Activated CD4-positive, alpha-beta T cell treated with anti-CD3 and anti-CD28 coated beads, Interleukin-2, amount 50 U/mL, for 1 hour (primary cell): ENCODE measurements at places on chromosomes 1 and 21.

DNA sequence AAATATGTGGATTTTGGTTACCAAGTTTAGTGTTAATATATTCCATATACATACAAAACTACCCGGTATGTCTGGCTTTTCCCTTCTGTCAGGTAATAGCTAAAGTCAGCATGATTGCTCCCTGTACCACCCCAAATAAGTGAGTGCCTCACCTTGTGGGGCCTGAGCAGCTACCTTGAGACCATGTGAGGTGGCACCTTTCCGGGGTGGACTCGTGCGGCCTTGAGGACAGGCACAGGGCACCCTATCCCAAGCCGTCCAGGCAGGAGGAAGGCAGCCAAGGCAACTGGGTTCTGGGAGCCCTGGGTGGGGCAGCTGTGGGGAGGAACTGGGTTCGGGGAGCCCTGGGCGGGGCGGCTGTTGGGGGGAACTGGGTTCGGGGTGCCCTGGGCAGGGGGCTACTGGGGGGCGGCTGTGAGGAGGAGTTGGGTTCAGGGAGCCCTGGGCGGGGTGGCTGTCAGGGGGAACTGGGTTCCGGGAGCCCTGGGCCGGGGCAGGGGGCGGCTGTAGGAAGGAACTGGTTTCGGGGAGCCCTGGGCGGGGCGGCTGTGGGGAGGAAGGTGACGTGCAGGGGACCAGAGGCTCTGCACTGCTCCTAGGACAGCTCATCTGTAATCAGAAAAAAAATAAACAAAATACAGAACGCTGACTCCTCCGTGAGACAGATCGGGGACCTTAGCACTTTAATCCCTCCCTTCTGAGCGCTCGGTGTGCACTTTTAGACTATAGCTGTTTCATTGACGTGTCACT, 63.3 kb downstream of the POFUT2 start:
- DNase-seq: peak; percentile 73

- DNase-seq: no peak
Measured at GRCh38 chr1:57007948-57008347, 42.1 kb upstream of the C8B start.

- no peak for DNase-seq
Measured at GRCh38 chr1:25140073-25140797, 92.1 kb downstream of the SYF2 start.

GRCh38 chr21:31710586-31710985, 21.3 kb downstream of the SCAF4 start:
- no peak for DNase-seq

GRCh38 chr1:86409416-86410021, 13.4 kb upstream of the ODF2L start:
- no peak for DNase-seq

DNA sequence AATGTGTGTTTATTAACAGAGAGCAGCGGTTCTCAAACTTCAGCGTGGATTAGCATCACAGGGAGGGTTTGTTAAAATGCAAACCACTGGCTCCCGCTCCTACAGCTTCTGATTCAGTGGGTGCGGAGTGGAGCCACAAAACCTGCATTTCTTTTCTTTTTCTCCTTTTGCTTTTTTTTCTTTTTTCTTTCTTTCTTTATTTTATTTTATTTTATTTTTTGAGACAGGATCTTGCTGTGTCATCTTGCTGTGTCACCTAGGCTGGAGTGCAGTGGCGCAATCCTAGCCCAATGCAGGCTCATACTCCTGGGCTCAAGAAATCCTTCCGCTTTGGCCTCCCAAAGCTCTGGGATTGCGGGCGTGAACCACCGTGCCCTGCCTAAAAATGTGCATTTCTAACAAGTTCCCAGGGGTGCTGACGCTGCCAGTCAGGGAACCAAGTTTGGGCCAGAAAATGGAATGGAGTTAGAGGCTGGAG, 20.9 kb upstream of the SLC1A7 start:
- DNase-seq: no peak

DNA sequence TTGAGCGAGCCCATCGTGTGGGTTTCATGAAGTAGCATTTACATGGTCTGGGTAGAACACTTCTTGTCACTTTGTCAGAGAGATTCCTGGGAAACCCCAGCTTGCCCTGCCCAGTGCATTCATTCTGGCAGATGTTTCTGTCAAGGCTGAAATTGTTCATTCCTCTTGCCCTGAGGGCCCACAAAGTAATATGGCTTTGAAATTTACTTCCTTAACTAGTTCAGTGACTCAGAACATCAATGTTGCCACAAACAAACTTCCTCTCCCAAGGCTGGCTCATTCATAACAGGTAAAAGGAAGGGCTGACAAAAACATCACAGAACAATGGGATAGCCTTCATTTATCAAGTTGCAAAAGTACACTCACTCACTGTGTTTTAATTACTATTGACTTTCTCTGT, 5.0 kb upstream of the KIAA0040 start:
- no peak for DNase-seq

GRCh38 chr1:154019940-154020339, 29.4 kb downstream of the RPS27 start:
- no peak for DNase-seq

- no peak for DNase-seq
Measured at GRCh38 chr1:152940614-152941013, 6.4 kb upstream of the SPRR5 start.

- no peak for DNase-seq
Measured at GRCh38 chr21:16250273-16250672, 520.5 kb downstream of the USP25 start.

GRCh38 chr21:41651830-41652229, 115.0 kb downstream of the RIPK4 start:
- DNase-seq: no peak

DNA sequence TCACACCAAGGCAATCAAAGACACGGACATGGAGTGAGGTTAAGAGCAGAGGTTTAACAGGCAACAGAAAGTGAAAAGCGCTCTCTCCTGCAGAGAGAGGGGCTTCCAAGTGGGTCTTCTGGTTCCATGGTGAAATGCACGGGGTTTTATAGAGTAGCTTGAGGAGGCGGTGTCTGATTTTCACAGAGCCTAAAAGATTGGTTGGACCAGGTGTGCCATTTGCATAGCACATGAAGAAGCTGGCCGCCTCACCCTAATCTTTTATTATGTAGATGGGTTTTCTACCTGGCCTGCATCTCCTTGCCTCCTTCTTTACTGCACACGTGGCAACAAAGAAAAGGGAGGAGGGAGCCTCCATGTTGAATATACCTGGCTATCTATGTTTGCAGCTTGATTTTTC, 197.3 kb downstream of the RYR2 start:
- DNase-seq: no peak

DNA sequence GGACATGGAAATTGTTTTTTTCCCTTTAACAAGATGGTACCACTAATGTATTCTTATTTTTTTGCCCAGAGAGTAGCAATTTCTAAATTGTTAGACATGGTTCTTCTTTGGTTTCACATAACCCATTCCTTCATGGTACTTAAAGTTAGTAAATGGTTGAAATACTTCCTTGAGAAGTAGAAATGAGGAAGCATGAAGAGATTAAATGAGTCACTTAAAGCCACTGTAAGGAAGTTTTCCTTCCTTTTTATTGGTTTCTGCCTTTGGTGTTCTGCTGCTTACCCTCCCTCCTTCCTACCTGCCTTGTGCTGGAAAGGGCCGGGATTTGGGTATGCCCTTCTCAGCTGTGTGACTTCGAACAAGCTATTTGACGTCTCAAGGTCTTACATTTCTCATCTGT, 101.0 kb downstream of the KIF26B start:
- no peak for DNase-seq

DNA sequence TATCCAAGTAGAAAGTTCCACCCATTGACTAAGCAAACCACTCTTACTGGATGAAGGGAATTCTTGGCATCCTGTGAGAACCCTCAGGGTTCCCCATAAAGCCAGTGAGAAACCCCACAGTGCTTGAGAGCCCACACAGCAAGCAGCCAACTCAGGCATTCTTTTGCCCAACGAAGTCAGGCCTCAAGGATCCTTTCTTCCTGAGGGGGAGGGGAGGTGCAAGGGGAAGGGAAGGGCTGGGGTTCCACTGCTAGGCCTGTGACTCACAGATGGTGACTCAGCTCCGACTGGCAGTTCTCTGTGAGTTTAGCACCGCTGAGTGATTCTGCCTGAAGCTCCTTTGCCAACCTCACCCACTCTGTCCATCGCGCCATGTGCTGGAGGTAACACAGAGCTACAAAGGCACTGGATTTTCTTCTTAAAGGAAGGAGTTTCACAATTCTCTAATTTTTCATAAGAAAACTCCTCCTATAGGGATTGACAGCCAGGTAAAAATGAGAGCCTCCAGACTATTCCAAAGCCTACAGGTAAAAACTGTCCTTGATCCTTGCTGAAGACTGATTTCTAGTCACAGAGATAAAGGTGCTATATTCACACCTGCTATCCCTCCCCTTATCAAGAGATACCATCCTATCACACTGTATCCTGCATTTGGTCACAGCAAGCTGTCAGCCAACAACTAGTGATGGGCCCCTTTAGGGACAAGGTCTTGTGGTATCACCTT, 4.8 kb downstream of the ENO1 start:
- peak; percentile 67 for DNase-seq

GRCh38 chr1:110636149-110636935, 30.2 kb upstream of the KCNA2 start:
- no peak for DNase-seq

- DNase-seq: no peak
Measured at GRCh38 chr1:16374266-16374665, 7.2 kb downstream of the SZRD1 start.

DNA sequence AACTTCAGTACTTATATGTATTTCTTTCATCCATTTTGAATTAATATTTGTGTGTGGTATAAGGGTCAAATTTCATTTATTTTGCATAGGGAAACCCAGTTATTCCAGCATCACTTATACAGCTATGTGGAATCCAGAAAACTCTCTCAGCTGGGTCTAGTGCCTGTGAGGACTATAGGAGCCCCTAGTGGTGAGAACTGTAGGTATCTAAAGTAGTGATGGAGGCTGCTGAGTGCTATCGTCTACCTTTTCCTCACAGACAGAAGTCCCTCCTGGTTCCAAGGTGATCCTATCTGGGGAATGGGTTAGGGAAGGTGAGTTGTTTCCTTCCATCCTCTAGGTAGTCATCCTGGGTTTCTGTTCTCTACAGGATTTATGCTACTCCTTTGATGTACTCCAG, 352.0 kb upstream of the C1orf87 start:
- no peak for DNase-seq

- DNase-seq: no peak
Measured at GRCh38 chr1:232493869-232494268, 136.1 kb downstream of the SIPA1L2 start.

- no peak for DNase-seq
Measured at GRCh38 chr21:33843216-33843615, 72.4 kb downstream of the ATP5PO start.

DNA sequence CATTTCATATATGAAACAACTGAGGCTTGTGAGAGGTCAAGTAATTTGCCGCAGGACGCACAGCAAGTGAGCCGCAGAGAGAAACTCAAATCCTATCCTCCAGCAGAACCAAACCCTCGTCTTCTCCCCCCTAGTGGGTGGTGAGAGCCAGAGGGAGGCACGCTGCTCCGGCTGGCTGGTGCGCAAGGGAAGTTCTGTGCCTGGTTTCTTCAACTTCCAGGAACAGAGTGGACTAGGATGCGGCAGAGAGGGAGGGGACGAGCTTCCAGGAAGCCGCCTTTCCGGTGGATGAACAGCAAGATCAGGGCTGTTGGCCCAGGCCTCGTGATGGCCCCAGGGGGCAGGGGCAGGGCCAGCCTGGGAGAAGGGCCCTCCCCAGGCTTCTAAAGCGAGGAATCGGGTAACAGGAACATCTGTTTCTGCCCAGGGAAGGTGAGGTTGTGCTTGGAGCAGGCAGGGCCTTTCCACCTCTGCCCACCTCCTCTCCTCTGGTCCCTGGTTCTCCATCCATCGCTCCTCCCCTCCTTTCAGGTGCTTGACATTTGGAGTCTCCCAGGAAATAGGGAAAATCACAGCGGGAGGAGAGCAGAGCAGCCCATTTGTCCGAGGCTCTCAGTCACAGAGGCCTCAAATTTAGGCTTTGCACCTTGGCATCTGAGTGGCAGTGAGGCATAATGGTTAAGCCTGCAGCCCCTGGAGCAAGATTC, 16.8 kb upstream of the PDIK1L start:
- DNase-seq: no peak

GRCh38 chr1:84840346-84840745, 52.7 kb downstream of the LPAR3 start:
- no peak for DNase-seq

- no peak for DNase-seq
Measured at GRCh38 chr1:235088430-235088829, 40.2 kb downstream of the TOMM20 start.

DNA sequence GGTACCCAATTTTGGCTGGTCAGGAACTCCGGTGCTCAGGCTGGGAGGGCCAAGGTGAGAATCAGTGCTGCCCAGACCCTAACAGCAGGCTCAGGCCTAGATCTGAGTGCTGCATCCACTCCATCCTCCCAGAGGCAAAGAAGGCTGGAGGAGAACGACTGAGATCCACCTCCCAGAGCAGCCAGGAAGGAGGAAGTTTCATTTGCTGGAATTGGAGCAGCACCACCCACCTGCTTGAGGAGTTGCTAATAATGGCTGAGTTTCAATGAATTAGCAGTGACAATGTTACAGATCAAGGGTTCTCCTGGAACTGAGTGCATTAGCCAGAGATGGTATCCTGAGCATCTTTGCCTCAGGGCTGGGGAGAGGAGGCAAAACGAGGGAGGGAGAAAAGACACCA, 46.7 kb upstream of the KLHDC7A start:
- no peak for DNase-seq

DNA sequence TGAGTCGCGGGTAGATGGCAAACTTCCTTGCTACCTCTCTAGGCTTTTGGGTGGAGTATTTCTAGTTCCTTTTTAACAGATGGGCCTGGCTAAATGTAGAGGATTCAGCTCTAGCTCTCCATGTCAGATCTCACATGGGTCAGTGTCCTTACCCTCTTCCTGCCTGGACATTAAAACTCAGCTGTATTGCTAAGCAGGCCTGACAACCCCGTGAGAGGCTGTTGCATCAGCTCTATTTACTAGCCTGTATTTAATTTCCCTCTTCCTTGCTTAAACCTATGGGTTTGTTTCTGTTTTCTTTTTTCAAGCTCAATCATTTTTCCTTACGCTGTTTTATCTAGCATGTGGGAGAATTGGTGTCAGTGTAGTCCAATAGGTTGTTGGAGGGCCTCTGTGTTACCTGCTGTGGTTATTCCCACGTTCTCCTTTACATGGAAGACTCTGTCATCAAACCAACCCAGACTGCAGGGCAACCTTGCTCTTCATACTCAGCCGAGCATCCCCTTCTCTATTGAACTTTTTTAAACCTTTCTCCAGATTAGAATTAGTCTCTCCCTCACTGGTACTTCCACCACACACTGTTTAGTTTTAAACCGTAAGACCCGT, 79.5 kb upstream of the BACH1 start:
- DNase-seq: no peak

- DNase-seq: no peak
Measured at GRCh38 chr1:204507317-204508105, 8.7 kb upstream of the MDM4 start.

DNA sequence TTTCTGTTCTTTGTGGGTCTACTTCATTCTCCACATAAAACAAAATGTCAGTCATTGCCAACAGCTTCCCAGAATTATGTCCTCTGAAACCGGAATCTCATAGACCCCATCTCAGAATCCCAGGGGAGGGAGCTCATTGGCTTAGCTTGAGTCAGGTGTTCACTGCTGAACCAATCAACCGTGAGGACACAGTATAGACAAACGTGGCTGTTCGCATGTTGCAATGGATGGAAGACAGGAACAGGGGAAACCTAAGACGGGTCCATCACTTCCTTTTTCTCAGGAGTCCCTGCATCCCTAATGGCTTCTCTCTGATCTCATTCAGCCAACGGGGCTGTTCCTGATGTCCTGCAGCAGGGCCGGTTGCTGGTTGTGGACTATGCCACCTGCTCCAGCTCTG, 9.1 kb downstream of the CELA2A start:
- DNase-seq: no peak

GRCh38 chr1:204307334-204307883, 52.3 kb downstream of the PLEKHA6 start:
- no peak for DNase-seq
